ENCODE measurements at places on chromosomes 5 and 9. TPM values are rescaled to one million over a fixed set of nuclear protein-coding genes. Genes with fewer than 3 reads are reported as not detected.

Gene TAF11L10
- total RNA-seq = not detected

Gene ADRB2
- total RNA-seq = 5.3 TPM

Gene SNAPC4
- total RNA-seq = 9.1 TPM

Gene PCDHB3
- not detected for total RNA-seq

Gene ZDHHC11
- total RNA-seq = not detected

Gene SLC45A2
- not detected for total RNA-seq

Gene ANKRD34B
- total RNA-seq = not detected
